Dermis lymphatic vessel endothelial cell (primary cell): ENCODE measurements at places on chromosomes 13 and 19. TPM values are rescaled to one million over a fixed set of nuclear protein-coding genes. Genes with fewer than 3 reads are reported as not detected.

The KRTDAP gene
- not detected in 2 replicates for total RNA-seq

The ZNF575 gene
- 0.09 and 0.11 TPM in 2 replicates for total RNA-seq

The ADGRE1 gene
- not detected in 2 replicates for total RNA-seq

The IZUMO2 gene
- total RNA-seq: not detected in 2 replicates

The SPTBN4 gene
- under 0.01 TPM in 1 of 2 replicates, not detected in the other for total RNA-seq

The HCN2 gene
- 0.43 and 0.65 TPM in 2 replicates for total RNA-seq

The PNMA8A gene
- total RNA-seq: 0.52 TPM in 1 of 2 replicates, not detected in the other

The RYR1 gene
- total RNA-seq: under 0.01 and 0.11 TPM in 2 replicates

The ATP1A3 gene
- not detected in 2 replicates for total RNA-seq

The LILRA5 gene
- total RNA-seq: not detected in 2 replicates

The TTC9B gene
- total RNA-seq: not detected in 2 replicates
